CD4-positive, alpha-beta T cell treated with Interleukin-4 for 1 hour (primary cell): ENCODE measurements at places on chromosomes 4 and X.

GRCh38 chr4:40749717-40750460 is at the start of gene NSUN7:
Gene NSUN7 (plus strand): TSS chr4:40749955. CDS start chr4:40750694, 739 bp downstream.
- DNase-seq = no peak

DNA sequence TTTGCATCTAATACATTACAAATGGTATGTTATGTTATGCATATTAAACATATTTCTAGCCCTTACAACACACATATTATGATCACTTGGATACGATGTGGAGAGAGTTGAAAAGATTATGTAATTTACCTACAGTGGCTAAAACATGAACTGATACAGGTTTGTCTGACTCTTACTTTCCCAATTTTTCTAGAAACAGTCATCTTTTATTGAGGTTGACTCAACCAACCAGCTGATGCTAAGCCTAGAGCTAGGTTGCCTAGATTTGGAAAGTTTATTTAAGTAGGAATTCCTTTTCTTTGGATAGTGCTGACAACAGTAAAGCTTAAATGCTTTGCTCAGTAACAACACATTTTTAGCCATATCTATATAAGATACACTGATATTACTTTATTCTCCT is 1215.1 kb downstream of the ADGRL3 start:
- no peak for DNase-seq

DNA sequence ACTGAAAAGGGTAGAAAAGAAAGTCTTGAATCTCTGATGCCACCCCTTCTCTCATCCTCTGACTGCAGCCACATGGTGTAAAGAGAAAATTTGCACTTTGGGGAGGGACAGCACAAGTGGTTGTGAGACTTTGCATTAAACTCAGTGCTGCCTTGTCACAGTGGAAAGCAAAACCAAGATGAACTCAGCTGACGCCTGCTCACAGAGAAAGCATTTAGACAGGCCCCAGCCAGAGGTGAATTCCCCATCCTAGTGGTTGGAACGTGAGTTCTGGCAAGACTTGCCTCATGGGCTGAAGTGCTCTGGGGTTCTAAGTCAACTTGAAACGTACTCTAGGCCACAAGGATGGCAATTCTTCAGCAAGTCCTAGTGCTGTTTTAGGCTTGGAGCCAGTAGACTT is 1101.4 kb downstream of the ADGRL3 start:
- no peak for DNase-seq

GRCh38 chrX:20718592-20719380 is 452.1 kb upstream of the RPS6KA3 start:
- no peak for DNase-seq

- DNase-seq = no peak
These were observed 199.6 kb downstream of the AASDH start for GRCh38 chr4:56187688-56188087.

- no peak for DNase-seq
These were observed 17.2 kb downstream of the FAM13A start for GRCh38 chr4:89039730-89040338.

DNA sequence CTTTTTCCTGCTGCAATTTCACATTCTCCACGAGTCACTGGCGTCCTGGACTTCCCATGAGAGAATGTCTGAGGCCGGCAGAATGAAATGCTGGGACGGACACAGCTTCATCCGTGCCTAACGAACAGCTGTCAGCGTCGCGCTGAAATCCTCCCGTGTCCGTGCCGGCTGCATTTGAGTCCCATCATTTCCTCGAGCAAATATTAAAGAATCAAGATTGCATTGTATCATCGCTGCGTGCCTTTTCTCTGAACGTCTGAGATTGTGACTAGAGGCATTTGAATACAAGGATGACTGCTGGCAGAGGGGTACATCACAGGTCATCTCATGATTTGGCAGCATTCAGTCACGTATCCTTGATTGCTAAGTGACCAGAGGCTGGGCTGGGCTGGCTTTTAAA is 279.9 kb downstream of the ASMT start:
- DNase-seq = no peak
